Caudate nucleus (tissue), 63 donors: ENCODE measurements at places on chromosomes 6 and 20.

DNA sequence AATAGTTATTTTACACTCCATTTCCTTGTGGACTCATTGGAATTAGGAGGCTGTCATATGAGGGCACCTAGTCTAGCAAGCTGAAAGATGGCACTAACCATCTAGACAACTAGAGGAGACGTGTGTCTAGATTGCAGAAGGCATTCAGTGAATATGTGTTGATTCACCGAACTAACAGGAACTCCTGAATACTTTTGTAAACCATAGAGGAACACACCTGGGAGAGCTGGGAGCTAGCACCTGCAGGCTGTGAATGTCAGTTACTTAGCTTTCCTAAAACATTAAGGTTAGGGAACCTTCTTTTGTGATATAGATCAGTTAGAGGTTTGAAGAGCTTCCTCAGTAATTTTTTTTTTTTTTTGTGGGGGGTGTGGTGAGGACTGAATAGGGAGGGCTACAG is 7.7 kb downstream of the OPN5 start:
- DNase-seq, result no peak

DNA sequence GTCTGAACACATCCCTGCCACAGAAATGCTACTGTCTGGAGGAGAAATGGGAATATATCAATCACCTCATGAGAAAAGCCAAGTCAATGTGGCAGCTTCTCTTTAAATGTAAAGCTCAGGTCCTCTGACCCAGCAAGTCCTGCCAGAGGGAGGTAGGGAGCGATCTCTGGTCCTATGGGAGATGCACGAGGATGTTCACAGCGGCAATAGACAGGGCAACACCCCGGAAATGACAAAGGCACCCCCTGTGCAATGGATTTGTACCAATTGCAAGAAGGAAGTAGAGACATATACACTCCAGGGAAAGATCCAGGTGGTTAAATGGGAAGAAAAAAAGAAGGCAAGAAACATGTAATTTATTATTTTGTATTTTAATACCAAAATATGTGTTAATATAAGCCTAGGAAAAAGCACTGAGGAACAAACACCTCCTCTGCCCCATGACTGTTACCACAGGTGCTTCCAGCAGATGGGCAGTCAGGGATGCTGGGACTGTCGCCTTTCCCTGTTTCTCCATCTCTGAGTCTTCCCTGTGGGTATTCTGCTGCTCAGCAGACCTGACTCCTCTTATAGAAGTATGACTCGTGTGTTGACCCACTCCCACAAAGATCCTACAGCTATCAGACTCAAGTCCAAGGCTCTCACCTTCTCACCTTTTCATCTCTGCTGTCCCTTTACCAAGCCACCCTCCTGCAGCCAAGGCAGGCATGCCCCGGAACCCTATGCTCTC is 20.8 kb downstream of the ATP9A start:
- DNase-seq, result no peak

DNA sequence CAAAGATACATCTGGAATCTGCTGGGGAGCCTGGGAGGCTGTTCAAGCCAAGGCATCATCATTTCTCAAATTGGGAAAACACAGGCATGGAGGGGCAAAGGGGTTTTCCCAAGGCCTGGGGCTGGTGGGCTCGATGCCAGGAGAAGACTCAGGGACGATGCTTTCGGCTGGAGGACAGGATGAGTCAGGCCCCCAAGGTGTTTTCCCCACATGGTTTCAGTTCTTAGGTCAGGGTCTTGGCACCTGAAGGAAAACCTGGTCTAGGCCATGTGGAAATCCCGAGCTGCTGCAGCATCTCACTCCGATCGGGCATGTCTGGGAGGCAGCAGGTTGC is 348.1 kb downstream of the CDC5L start:
- DNase-seq, result no peak

GRCh38 chr6:106181664-106182418 is 95.7 kb downstream of the PRDM1 start:
- DNase-seq, result no peak

GRCh38 chr6:40148882-40149573 is 214.8 kb upstream of the MOCS1 start:
- DNase-seq, result no peak

DNA sequence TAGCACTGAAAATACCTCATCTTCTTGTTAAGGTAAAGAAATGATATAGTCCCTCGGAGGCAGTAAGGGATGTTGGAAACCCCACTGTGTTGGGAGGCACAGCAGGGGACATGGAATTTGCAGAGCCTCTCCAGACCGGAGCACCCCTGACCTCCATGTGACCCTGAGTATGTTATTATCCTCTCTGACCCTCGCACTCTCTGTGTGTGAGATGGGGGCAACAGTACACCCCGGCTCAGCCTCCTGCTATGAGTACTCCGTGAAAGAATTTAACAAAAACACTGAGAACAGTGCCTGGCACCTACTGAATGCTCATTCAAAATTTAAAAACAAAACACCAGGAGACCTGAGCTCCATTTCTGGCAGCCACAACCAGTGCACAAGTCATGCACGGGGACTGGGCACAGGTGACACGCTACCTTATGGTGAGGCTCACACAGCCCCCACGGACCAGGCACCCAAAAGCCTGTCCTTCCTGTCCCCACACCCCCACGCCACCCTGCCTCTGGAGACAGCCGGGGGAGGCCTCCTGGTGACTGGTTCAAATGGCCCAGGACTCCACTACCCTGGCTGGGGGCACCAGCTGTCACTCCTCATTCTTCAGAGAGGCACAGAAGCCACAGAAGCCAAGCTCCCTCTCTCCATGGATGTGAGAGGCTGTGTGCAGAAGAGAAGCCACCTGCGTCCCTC is 6.1 kb downstream of the NINL start:
- DNase-seq, result no peak

GRCh38 chr6:37636116-37636515 is 61.6 kb downstream of the MDGA1 start:
- no peak for DNase-seq

DNA sequence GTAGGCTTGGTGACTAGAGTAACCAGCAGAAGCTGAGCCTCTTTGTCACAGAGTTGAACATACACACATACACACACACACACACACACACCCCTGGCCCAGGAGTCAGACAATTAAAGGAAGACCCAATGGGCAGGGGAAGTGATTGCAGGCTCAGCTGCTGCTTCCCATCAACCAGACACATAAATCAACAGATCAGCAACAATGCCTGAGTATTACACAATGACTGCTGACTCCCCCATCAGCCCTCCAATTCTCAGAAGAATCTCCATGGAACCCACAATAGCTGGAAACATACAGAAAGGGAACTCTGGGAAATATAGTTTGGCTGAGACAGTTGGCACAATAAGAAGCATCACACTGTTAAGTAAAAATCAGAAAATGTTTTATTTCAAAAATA is 270.4 kb upstream of the PLCB4 start:
- DNase-seq, result no peak

DNA sequence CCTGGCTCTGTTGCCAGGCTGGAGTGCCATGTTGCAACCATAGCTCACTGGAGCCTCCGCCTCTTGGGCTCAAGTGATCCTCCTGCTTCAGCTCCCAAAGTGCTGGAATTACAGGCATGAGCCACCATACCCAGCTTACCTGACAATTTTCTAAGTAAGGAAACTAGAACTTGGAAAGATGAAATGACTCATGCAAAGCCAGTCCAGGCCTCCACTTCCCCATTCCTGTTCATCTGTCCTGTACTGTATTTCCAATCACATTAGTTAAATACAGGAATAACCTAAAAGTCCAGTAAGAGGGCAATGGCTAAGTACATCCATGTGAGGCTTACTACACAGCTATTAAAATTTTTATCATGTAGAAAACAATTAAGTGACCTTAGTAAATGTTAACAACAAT is 8.3 kb upstream of the ADGB start:
- DNase-seq, result no peak

GRCh38 chr6:88367248-88367647 is 201.1 kb upstream of the CNR1 start:
- DNase-seq, result no peak
